EH (cell line): ENCODE measurements at places on chromosomes 12 and 14.

DNA sequence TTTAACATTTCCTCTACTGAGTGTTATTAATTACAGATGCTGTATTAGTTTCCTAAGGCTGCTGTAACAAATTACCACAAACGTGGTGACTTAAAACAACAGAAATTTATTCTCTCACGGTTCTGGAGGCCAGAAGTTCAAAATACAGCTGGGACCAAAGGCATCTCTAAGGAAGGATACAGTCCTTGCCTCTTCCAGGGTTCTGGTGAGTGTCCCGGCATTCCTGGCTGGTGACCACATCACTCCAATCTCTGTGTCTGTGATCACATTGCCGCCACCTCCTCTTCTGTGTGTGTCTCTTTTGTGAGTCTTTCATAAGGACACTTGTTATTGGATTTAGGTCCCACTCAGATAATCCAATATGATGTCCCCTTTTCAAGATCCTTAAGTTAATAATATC lies 85.1 kb upstream of the CCDC198 start:
- DNase-seq: no peak

GRCh38 chr12:1130164-1130563 lies 139.1 kb downstream of the ERC1 start:
- DNase-seq: peak; percentile 7

GRCh38 chr12:51242120-51242519 lies 3.5 kb downstream of the DAZAP2 start:
- no peak for DNase-seq

DNA sequence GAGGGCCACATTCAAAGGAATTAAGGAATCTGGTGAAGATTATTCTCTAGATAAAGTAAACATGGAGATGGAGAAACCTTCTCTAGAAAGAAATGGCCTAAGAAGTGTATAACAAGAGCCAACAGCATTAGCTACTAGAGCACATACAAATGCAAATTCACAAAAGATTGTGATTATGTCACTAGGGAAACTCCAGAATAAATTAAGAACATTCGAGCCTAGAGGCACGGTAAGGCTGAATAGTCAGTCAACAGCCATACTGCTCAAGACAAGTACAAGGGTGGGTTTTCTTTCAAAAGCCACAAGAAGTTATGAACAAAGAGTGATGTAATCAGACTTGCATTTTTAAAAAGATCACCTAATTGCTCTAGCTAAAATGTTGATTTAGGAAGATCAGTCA lies 25.4 kb downstream of the PPP4R3A start:
- no peak for DNase-seq

DNA sequence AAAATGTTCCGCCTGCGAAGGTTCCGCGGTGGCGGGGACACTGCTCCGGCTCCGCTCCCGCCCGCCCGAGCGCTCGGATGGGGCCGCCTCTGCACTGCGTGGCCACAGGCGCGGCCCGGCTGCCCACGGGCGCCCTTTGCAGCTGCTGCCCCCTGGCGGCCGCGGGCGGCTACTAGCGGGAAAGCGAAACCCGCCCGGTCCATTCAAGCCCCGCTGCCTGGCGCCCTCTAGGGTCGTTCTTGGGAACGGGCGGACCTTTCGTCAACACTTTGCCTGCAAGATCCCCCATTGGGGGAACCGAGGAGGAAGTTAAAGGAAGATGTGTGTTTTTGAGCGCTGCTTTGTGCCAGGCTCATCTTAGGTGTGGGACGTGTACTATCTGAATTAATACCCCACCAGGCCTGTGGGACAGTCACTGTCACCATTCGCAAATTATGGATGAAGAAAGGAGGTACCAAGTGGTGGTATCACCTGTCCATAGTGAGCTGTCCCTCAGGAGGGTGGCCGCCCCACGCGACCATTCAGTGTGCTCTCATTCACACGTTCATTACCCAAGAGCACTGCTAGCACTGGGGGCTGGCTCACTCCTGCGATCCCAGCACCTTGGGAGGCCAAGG lies 19.4 kb downstream of the GPR132 start:
- peak; percentile 81 for DNase-seq

- DNase-seq: no peak
Observed at GRCh38 chr12:43550831-43551271, 1.2 kb downstream of the ADAMTS20 start.

- no peak for DNase-seq
Observed at GRCh38 chr14:93733631-93734030, 54.7 kb downstream of the PRIMA1 start.

DNA sequence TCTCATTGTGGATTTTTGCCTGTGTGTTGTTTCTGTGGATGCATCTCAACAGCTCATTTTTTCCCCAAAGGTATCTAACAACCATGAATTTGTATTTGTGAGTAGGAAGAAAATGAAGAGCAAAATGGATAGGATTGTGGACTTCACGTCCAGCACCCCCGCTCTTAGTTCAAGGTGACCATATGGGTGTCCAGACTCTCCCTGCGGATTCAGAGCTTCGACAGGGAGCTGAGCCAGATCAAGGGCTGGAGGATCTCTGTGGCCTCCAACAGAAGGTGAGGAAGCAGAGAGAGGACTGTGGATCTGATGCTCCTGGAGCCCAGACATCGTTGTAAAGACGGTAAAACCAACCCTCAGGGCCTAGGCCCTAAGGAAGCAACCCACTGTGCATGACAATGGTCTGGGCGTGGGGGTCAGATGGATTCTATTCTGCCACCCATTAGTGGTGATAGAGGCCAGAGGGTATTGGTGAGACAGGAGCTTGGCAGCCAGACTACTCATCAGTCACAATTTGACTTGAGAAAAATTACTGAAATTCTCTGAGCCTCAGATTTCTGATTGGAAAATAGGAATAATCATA lies 659.7 kb upstream of the TMEM132C start:
- DNase-seq: no peak

- DNase-seq: no peak
Observed at GRCh38 chr12:124481772-124482566, 85.4 kb downstream of the NCOR2 start.

DNA sequence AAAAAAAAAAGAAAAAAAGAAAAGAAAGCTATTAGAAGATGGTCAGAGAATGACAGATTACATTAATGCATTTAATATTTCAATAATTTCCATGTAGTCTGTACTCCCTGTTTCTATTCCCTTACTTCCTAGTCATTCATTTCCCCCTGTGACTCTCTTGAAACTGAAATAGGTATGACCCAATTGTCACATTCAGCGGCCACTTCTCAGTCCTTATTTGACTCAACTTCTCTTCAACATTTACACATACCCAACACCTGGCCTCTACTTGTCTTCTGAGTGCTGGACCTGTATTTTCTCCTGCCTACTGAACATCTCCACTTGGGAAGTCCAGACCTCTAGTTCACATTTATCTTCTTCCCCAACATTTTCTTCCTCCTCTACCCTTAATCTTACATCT lies 7.2 kb downstream of the EEA1 start:
- no peak for DNase-seq

GRCh38 chr12:117031843-117032592 lies 67.2 kb downstream of the TESC start:
- DNase-seq: no peak

DNA sequence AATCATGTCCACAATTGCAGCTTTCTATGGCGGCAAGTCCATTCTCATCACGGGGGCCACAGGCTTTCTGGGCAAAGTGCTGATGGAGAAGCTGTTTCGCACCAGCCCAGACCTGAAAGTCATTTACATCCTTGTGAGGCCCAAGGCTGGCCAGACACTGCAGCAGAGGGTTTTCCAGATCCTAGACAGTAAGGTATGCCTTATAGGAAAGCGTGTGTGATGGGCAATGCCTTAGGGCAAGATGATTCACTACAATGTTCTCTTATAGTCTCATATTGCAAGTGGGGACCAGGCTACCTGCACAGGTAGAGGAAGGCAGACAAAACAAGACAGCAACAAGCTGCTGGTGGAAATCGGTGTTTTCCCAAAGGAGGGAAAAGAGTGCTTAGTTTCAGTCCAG lies 110.5 kb downstream of the ERGIC2 start:
- no peak for DNase-seq

- no peak for DNase-seq
Observed at GRCh38 chr12:62712681-62713573, 222.0 kb downstream of the PPM1H start.

- DNase-seq: no peak
Observed at GRCh38 chr12:128571906-128572810, 251.6 kb downstream of the SLC15A4 start.

DNA sequence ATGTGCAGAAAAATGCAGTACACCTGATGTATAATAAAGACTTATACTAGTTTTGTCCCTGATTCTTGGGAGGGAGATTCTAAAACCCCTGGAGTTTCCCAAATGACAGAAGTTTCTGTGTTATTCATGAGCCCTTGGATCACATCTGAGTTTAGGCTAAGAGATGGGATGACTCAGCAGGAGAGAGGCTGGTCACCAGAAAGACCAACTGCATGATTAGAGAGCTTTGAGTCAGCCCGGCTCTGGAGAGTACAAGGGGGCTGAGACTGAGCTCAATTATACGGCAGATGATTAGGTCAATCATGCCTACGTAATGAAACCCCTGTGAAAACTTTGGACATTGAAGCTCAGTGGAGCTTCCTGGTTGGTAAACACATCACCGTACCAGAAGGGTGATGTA lies 174.2 kb downstream of the SSPN start:
- peak; percentile 86 for DNase-seq

DNA sequence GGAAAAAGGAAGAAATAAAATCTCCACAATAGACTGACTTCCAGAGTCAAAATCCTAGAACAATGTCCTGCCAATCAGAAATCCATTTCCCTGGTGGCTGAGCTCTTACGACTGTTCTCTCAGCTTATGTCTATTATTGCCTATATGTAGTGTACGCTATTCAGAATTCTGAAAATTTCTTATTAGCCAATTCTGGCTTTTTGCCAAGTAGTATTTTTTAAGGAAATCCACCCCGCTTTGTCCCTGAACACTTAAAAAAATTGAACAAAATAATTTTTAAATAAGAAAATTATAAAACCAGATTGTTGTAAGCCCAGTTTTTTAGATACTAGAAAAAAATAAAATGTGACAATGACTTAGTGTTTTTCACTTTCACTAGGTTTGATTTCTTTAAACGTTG lies 143.0 kb downstream of the KCNA5 start:
- DNase-seq: no peak

DNA sequence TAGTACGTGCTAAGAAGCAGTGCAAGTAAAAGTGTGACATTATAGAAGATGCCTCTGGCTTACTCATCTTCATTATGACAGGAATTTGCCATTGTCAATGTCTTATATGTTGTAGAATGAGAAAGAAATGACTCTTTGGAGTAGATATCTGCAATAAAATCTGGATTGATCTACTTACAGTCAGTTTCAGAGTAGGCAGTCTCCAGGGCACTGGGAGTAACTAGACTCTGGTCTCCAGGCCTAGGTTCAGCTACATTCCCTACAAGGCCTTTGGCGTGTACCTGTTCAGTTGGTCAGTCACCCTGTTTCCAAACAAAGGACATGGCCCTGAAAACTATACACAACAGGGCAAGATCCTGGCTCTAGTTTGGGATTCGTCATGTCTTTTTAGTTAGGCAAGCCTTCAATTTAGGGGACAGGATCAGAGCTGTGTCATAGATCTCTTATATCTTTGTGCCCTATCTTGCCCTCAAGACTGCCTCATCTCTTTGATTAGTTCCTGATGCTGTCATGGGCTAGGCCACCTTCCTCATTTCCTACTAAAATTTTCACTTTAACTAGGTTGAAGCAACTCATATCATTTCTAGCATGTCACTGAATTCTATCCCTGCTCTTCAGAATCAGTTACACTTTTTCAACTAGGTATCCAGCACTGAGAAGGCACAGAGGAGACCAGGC lies 410.0 kb downstream of the RAD51B start:
- DNase-seq: no peak

DNA sequence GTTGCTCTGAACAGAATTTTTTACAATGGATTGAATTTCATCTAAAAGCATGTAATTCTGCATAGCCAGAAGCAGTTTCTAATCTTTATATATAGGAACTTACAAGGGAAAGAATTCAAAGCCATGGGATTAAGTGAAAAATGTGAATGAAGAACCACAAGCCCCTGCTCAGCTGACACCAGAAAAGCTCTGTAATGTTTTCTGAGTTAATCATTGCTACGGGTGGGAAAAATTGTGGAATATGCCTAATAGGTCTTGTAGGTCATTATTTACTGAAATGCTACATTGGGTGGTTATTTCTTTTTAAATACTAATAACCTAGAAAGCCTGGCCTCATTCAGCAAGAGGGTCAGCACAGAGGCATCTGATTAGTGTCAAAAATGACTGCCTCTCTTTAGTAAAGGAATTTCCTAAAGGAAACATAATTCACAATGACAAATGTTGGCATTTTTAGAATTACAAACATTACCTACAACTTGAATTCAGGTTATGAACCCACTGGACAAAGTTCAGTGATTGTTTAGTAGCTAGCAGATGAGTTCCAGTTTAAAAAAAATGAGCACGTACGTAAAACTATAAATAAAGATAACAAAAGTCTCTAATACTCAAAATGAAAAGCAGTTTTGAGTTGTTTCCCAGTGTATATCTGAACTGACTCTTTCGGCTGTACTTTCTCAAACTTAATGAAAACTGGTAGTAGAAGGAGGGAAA lies 75.3 kb downstream of the BMP4 start:
- DNase-seq: peak; percentile 89

DNA sequence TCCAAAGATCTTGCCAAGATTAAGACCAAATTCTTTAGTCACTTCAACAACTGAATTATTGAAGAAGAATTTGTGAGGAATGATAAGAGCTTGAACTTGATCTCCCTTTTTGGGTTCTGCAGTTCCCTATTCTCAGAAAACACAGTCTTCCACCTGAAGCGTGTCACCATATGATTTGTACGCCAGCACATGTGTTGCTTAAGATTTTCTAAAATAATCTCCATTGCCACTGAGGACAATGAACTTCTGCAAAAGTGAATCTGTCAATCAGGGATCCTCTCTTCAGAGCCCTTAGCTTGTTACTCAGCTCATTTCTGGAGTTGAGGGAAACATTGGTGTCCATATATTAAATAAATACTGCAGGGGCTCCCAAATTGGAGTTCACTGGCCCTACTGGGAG lies 4.2 kb upstream of the SPIC start:
- no peak for DNase-seq

DNA sequence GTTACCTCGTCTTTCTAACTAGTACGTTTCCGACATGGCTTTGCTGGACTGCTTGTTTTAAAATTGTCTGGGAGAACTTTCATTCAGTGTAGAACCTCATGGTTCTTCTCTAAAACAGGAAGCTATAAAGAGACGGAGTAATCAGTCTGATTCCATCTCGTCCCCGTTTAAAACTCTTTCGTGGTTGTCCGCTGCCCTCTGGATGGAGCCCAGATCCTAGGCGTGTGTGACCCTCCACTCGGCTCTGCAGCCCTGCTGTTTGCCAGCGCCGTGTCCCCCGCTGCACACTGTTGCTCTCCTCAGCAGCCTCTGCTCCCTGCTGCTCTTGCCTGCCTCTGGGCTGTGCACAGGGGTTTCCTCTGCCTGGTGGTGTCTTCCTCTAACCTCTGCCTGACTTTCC lies 50.2 kb downstream of the SLC8B1 start:
- DNase-seq: no peak

DNA sequence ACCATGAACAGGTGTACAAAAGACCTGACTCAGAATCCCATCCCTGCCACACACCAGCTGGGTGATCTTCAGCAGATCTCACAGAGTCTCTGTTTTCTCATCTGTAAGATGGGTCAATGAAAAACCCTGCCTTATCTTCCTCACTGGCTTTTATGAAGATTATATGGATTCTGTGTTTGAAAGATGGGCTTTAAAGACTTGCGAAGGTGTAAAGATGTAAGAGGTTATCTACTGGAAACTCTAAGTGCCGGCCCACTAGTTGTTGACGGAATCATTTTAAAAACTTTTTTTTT lies 15.3 kb upstream of the ANKRD33 start:
- DNase-seq: no peak

- DNase-seq: peak; percentile 63
Observed at GRCh38 chr14:35122696-35123387, 490 bp downstream of the PRORP start.
